ENCODE measurements at places on chromosomes 6 and 20. TPM values are rescaled to one million over a fixed set of nuclear protein-coding genes. Genes with fewer than 3 reads are reported as not detected.
A peak's percentile ranks its signal among the peaks of the same experiment; 100 is the strongest.

Gene XKR7
- not detected for total RNA-seq

DNA sequence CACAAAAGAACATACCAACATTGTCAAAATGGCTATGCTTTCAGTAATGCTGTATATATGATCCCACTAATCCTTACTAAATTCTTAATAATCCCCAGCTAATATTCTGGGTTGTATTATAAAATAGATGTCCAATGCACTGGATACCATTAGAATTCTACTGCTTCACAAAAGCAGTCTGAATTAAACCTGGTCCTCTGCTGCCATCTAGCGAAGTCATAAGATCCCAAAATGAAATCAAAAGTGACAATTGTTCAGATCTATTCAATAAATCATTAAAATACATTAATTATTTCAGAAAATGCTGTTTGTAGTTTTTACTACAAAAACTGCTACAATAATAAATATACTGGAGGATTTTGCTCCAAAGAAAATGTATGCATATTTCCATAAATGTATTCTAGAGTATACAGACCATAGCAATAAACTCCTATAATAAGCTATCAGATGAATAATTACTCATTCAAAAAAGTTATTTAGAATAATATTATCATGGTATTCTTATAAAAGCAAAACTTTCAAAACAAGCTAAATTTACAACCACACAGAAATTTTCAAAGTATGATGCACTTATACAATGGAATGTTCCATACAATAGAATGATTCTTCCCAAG is 92.6 kb downstream of the RNGTT start:
- DNase-seq, result peak; percentile 56

DNA sequence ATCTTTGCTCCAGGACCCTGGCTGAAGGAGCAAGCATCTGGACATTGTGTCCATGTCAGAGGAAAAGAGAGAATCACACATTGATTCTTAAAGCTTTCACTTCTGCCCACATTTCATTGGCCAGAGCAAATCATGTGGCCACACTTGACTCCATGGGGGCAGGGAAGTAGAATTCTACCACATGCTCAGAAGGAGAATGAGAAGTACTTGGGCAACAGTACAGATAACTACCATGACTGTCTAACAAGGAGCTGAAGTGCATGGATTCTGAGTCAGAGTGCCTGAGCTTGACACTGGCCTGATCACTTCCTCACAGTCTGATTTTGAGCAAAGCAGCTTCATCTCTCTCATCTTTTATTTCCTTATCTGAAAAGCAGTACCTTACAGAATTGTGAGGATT is 38.6 kb downstream of the GHRH start:
- DNase-seq, result no peak

GRCh38 chr6:152049502-152049901 is 242.0 kb downstream of the ESR1 start:
- no peak for DNase-seq

DNA sequence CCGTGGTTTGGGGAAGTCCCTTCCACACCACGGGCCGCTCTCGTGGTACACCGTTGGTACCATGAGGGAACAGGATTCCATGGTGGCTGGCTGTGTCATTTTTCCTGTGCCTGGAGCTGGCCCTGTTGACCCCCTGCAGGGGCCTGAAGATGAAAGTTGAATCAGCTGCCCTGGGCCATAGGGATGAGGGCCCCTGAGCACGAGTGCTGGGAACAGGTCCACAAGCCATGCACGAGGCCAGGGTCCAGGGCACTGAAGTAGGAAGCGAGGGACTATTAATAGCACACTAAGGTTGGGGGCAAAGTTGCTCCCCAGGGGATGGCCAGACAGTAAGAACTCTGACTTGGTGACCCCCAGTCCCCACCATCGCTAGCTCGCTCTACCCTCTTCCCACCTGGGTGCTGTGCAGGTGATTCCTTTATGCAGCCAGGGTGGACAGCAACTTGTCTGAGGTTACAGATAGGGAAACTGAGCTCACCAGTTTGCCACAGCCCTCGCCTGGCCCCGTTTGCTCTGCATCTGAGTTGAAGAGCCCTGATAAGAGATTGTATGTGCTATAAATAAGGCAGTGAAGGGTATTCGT is 46.6 kb downstream of the SLC13A3 start:
- DNase-seq, result no peak

All from Calu3 (cell line).